OCI-M1 (cell line): ENCODE measurements at places on chromosomes 5 and 9.
A peak's percentile ranks its signal among the peaks of the same experiment; 100 is the strongest.

- DNase-seq, result peak; percentile 93
Measured at GRCh38 chr9:2570615-2571479, 50.7 kb upstream of the VLDLR start.

DNA sequence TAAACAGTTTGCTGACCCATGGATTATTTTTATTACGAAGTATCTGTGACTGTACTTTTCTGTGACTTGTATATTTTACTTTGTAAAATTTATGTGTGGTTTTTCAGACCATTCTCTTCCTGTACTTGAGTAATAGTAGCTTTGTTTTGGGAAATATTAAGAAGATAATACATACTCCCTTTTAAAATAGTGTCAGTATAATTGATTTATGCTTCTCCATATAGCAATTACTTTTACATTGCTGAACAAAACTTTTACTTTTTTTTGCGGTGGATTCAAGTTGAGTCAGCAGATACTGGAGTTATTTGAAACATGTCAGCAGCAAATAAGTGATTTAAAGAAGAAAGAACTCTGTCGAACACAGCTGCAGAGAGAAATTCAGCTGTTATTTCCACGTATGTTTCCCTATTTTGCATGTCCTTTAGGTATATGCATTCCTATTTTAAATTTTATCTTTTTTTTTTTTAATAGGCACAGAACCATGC, 28.4 kb downstream of the TENT2 start:
- no peak for DNase-seq

DNA sequence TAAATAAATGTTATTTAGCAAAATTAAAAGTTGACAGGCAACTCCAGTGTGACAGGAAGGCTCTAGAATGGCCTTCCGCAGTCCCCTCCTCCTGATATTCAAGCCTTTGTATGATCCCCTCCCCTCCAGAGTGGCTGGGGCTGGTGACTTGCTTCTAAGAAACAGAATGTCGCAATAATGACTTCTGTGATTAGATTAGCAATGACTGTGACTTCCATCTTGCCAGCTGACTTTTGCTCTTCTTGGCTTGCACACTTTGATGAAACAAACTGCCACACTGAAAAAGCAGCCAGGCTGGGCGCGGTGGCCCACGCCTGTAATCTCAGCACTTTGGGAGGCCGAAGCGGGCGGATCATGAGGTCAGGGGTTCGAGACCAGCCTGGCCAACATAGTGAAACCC, 106.5 kb upstream of the LARP1 start:
- DNase-seq, result peak; percentile 96

DNA sequence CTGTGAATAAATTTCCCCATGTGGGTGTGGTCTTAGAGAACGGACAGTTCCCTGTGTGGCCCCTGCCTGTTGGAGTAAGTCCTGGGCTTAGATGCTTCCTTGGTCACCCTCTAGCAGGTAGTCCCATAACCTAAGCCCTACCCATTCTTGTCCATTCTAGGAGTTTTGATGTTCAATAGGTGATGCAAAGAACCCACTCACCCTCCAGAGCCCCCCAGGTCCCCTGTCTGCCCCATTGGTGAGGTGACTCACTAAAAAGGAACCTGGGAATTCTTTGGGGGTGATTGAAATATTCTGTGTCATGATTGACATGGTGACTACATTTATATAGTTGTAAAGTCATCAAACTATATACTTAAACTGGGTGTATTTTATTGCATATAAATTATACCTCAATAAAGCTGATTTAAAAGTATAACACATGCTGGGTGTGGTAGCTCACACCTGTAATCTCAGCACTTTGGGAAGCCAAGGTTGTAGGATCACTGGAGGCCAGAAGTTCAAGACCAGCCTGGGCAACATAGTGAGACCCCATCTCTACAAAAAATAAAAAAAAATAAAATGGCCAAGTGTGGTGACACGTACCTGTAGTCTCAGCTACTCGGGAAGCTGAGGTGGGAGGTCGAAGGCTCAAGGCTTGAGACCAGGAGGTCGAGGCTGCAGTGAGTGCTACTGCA, 20.8 kb upstream of the GTF3C5 start:
- DNase-seq, result no peak

- peak; percentile 10 for DNase-seq
Measured at GRCh38 chr5:79666758-79667157, 22.9 kb upstream of the CMYA5 start.

DNA sequence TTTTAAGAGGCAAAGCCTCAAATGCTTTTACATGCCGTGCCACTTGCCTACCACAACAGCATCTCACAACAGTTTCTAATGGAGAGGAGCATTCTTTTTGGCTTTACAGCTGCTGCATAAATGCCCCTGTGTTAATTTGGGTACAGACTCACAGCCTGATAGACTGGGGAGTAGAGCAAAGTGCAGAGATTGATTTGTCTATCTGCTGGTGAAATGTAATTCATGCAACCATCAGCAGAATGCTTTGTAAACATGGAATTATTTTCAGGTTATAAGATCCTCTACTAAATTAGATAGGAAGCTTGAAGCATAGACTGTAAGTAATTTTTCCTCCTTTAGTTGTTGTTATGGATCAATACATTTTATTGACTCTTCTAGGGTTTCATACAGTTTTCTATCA, 170.3 kb downstream of the CD180 start:
- no peak for DNase-seq

DNA sequence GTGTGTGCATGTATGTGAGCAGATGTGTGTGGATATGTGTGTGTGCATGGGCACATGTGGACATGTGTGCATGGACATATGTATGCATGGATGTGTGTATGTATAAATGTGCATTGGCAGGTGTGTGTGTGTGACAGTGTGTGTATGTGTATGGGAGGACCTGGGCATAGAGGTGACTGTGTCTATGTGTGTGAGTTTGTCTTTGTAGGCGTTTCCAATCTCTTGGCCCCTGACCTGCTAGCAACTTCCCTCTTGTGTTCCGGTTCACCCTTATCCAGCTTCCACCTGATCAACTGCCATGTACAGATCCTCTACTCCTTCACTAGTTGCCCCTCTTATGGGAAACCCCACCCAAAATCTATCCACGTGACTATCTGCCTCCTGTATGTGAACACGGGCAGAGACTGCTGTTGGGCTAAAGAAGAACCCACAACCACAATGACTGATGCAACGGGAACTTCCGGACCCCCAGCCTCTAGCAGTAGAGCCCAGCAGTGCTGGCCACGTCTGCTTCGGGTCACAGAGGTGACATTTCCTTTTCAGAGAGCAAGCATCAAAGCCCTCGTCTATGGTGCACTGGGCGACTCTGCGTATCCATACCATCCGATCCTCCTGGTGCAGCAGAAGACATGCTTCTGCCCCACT, 24.9 kb upstream of the GADD45G start:
- DNase-seq, result no peak

DNA sequence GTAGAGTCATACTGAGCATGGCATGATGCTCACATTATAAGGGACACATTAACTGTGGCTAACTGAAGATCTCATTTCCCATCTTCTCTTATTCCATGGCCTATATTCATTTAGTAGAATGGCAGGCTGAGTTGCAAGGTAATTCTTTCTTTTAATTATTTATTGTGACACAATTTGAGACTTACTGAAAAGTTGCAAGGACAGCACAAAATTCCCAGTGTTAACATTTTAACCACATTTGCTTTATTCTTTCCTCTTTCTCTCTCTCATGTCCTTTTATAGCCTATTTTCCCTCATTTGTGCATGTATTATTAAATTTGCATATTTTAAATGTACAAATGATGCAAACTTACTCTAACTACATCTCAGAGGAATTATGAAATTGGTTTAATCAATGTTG, 366.1 kb upstream of the RPS23 start:
- no peak for DNase-seq
